ENCODE measurements at places on chromosomes 3 and 15.
A peak's percentile ranks its signal among the peaks of the same experiment; 100 is the strongest.

GRCh38 chr3:196620161-196620604 lies 19.3 kb upstream of the NRROS start:
- DNase-seq, result peak; percentile 86

- DNase-seq, result no peak
Observed at GRCh38 chr15:45431511-45431910, 53.2 kb upstream of the GATM start.

- DNase-seq, result no peak
Observed at GRCh38 chr3:109175411-109175810, 38.9 kb downstream of the C3orf85 start.

DNA sequence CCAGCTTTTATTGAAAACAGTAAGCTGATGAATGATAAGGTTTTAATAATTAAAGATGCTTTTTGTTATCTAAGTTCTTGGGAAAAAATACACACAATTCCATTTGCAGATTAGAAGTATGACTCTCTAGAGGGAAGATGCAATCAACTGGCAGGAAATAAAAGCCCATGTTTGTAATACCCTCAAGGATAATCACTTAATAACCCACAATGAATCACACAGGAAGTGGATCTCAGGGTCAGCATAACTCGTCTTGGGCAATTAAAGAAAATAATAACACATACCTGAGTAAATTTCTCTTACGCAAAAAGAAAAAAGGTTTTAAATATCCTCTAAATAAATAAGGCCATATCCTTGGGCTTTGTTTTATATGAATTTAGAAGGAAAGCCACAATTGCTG lies 9.4 kb upstream of the EID1 start:
- DNase-seq, result no peak

GRCh38 chr3:125119752-125120378 lies 64.1 kb upstream of the HEG1 start:
- DNase-seq, result no peak

DNA sequence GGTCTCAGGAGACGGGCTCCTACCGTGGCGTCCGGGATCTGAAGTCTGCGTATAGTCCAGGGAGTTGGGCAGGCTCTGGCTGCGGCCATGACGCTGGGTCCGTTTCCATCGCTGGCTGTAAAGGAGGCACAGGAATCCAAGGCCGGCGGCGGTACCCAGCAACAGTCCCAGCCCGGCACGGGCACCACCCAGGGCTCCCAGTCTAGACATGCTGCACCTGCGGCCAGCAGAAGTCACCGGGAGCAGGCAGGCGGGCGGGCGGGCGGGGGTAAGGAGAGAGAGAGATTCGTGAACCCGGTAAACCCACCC lies 526 bp downstream of the RMDN3 start:
- DNase-seq, result no peak

DNA sequence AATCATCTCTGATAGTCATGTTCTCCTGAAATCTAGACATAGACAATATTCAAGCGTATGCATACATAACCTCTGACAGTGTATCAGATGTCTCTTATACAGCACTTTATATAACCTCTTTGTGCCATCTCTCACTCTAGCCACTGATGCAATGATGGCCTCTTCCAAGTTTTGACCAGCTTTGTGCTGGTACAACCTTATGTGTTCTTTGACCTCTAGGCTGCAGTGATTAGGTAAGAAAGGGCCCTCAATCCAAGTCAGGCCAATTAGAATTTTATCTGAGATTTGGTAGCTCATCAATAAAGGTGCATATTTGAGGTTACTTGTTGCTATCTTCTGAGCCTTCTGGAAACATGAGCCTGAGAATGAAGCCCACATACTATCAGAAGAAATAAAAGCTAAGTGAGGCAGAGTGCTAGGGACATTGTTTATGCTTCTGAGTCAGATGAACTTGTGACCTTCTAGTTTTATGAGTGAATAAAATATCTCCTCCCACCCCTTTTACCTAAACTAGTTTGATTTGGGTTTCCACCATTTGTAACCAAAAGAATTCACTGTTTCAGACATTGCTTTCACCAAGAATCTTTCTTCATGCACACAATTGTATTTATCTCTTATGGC lies 283.2 kb upstream of the SUCLG2 start:
- no peak for DNase-seq

DNA sequence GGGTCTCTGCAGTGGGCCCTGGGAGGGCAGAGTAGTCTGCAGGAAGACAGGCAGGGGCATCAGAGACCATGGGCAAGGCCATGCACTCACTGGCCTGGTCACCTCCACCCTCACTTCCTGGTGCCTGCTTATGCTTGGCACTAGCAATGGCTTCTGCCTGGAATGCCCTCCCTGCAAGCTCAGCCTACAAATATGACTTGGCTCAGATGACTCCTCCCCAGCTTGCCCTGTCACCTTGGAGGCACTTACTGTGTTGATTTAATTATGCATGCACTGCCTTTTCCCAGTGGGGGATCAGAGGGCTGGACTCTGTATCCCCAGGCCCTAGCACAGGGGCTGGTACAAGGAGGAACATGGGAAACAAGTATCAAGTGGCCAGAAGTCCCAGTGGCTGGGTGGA lies 7.8 kb downstream of the C3orf18 start:
- DNase-seq, result no peak

- no peak for DNase-seq
Observed at GRCh38 chr3:9241956-9242355, 7.5 kb downstream of the SRGAP3 start.

- no peak for DNase-seq
Observed at GRCh38 chr3:48727511-48727910, 10.5 kb upstream of the IP6K2 start.

- DNase-seq, result peak; percentile 78
Observed at GRCh38 chr15:100849021-100849854, 30.4 kb upstream of the ALDH1A3 start.

DNA sequence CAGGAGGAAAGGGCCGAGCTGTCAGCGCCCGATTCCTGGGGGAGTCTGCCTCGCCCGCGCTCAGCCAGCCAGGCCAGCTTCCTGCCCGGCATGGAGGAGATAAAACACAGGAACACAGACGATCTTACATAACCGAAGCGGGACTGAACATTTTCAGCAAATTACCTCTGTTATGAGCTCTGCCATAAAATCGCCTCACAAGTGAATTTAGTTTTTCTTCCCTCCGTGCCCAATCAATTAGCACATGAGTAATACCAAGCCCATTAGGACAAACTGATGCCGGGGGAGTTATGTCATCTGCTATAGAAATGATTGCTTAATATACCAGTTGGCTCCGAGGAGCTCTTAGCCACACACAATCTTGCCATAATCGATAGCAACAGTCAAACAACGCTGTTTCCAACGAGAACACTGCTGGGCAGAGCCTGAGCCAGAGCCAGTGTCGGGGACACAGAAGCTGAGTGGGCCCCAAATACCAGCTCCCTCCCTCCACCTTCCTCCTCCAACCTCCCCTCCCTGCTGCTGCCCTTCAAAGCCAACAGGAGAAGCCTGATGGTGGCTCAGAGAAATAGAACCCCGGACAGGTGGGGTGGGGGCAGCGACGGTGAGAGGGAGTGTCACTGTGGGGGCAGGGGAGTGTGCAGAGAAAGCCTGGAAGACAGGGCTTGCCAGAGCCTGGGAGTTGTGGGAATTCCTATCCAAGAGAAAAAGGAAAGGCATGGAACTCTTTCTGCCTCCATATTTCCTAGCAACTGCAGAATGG lies 279.4 kb upstream of the TLE3 start:
- DNase-seq, result peak; percentile 61

DNA sequence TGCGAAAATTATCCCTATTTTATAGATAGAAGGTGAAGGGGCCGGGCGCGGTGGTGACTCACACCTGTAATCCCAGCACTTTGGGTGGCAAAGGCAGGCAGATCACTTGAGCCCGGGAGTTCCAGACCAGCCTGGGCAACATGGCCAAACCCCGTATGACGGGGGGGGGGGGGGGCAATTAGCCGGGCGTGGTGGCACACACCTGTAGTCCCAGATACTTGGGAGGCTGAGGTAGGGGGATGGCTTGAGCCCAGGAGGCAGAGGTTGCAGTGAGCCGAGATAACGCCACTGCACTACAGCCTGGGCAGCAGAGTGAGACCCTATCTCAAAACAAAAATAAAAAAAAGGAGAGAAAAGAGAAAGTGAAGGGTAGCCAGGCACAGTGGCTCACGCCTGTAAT lies 1.4 kb downstream of the AAGAB start:
- DNase-seq, result no peak

- no peak for DNase-seq
Observed at GRCh38 chr3:148510116-148510515, 187.6 kb upstream of the AGTR1 start.

DNA sequence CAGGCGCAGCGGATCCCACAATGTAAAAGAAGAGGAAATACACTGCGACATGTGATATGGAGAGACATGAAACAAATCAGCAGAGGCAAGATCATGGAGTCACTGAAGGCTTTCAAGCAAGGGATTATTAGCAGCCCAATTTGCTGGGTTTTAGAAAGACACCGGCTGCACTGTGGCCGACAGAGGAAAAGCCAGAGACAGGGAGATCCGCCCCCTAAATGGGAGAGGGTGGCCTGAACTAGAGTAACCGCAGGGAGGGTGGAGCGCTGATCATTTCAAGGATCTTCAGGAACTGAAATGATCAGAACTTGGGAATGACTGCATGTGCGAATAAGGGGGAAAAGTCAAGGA lies 612 bp upstream of the C15orf40 start:
- DNase-seq, result no peak

DNA sequence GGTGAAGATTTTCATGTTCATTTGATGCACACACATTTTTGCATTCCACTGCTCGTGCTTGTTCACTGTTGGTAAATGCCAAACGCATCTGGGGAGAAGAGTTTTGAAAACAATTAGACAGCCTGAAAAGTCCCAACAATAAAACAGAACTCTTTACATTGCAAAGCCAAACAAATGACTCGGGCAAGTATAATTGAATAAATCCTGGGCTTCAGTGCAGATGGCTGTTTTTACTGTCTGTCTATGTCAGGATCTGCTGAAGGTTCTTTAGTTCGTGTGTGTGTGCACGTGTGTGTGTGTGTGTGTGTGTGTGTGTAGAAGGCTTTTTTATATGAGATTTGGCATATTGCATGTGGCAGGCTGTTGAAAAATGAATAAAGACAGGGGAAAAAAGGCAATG lies 277.5 kb upstream of the CDIN1 start:
- no peak for DNase-seq

GRCh38 chr15:41911691-41912345 lies 18.0 kb upstream of the SPTBN5 start:
- DNase-seq, result no peak

DNA sequence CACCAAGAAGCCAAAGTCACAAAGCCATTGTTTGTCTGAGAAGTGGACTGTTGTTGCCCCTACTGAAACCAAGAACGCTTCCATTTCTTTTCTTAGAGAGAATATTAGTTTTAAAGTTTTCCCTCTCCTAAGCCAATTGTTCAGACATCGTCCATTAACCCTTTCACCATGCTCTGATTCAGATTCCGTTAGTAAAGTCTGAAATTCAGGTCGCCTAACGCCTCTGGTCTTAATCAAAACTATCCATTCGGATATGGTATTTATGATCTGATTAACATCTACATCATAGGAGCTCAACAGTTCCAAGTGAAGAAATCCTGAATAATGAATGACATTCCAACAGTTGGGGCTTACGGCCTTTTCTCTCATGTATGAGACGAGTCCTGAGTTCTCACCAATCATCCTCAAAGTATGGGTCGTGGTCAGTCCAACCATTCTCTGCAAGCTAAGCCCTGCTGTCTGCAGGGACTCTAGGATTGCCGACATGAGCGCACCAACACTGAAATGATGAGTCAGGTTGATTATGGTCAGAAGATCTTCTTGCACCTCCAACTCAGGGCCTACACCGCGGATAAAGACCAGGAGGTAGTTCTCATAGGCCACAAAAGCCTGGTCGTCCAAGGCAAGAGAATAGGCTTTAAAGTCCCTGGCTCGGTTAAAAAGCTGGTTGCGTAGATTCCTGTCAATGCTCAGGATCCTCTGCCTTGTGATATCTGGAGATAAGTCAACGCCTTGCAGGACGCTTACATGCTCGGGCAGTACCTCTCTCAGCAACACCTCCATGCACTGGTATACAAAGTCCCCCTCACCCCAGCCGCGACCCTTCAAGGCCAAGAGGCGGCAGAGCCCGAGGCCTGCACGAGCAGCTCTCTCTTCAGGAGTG lies 767 bp downstream of the EPM2AIP1 start:
- no peak for DNase-seq

DNA sequence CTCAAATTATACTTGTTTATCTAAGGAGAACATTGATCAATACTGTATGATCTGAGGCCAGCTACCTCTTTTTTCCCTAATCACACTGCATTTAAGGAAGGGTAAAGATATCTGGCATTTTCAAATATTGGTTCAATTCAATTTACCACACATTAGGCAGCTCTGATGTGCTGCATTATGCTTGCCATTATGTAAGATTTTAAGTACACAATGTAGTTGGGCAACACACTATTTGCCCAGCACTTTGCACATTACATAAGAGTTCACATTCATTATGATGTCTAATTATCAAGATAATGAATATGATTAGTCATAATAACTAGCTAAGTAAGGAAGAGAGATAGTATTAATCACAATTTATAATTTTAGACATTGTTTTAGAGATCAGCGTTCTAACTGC lies 196.3 kb downstream of the BCHE start:
- no peak for DNase-seq

GRCh38 chr15:90479656-90480055 lies 50.1 kb upstream of the CRTC3 start:
- no peak for DNase-seq

DNA sequence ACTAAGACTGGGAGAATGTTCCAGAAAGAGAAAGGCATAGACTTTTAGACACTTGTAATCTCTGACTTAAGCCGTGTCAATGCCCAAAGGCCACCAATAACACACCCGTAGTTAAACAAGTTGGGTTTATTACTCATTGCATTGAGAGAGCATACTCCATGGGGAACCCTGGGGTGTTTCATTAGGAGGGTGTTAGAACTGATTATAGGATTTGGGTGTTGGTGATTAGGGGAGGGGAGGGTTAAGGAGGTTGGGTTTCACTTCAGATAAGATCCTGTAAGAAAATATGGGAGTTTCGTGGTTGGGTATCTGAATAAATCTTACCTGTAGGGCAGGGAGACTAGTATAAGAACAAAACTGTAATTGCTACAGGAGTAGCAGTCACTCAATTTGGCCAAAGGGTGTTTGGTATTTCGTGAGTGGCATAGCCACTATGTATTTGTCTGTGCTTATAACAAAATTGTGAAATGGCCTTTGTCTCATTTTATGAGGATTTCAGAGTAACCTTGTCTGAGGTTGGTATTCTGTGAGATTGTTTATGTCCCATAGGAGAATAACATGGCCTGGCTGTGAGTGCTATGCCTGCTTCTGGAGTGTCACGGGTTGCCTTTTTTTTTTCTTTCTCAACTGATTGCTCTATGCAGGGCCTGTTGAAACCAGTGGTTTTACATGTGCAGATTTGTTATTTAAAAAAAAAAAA lies 2.9 kb downstream of the HACD3 start:
- DNase-seq, result no peak

GRCh38 chr3:14761121-14761672 lies 57.6 kb upstream of the FGD5 start:
- DNase-seq, result peak; percentile 99
